ENCODE measurements at places on chromosomes 1 and 21.
A peak's percentile ranks its signal among the peaks of the same experiment; 100 is the strongest.

DNA sequence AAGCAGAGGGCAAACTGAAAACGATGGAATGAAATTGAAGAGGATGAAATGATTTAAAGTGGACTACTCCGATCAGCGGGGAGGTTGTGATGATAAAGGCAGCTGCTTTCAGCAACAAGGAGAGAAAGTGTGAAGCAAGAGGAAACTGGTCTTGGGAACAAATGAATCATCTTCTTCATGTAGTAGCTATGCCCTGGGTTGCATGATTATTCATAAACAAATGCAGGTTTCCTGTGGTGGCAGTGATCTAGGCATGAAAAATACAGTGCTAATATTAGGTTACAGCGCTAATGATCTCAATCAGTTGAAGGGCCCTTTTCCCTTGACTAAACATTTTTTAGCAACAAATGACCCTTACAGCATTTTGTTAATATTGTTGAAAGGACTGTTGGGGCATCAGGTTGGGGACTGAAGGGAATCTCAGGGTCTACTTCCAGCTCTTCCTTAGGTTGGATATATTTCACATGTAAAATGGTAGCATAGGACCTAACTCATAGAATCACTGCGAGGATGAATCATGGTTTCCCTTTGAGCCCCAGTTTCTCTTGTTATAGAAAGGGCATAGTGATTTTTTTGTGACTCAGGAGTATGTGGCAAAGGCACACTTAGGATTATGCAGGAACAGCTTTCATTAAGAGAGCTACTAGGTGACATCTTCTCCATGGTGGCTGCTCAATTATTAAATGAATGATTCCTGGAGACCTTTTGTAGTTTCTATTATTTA, 1.9 kb upstream of the ZFYVE9 start:
- peak; percentile 38 for DNase-seq

GRCh38 chr1:13587256-13588030, 3.8 kb downstream of the PDPN start:
- DNase-seq = no peak

GRCh38 chr1:178870944-178871343, at the start of gene ANGPTL1:
Gene ANGPTL1 (minus strand): TSS chr1:178871077. CDS start chr1:178865776, 5,301 bp downstream.
- DNase-seq = no peak

- no peak for DNase-seq
Observed at GRCh38 chr21:43645136-43645891, 14.0 kb downstream of the HSF2BP start.

DNA sequence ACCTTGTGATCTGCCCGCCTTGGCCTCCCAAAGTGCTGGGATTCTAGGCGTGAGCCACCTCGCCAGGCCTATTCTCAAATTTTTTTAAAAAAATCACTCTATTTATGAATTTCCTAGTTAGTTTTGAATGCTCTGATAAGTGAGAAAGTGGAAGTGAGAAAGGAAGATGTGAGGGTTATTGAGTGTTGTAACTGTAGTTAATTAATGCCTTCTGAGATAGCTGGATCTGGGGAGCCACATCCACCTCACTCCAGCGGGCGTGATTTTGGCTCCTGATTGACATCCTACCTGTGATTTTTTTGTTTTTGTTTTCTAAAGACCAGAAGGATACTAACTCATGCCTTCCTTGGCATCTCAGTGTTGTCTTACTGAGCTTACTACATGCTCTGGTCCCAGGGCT, 65.6 kb downstream of the ST3GAL3 start:
- no peak for DNase-seq

GRCh38 chr1:232447125-232447524, 182.8 kb downstream of the SIPA1L2 start:
- DNase-seq = no peak

GRCh38 chr21:29939924-29940275, at the start of gene GRIK1:
Gene GRIK1 (minus strand): TSS chr21:29939996.
- DNase-seq = no peak

DNA sequence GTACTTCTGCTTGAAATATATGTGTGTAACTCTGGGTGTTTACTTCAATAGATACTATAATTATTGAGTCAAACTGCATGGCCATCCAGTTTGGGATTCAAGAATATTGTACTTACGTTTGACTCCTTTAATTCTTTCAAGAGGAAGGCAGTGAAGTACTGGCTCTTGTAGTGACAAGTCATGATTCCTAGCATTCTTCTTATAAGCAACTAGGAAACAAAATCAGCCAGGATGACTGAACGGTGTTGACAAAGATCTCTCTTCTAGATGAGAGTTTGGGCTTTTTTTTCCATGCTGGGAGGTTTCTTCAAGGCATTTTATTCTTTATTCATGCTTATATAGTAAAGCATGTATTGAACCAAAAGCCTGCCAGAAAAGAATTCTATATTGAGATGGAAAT, 58.3 kb downstream of the CLEC20A start:
- no peak for DNase-seq

DNA sequence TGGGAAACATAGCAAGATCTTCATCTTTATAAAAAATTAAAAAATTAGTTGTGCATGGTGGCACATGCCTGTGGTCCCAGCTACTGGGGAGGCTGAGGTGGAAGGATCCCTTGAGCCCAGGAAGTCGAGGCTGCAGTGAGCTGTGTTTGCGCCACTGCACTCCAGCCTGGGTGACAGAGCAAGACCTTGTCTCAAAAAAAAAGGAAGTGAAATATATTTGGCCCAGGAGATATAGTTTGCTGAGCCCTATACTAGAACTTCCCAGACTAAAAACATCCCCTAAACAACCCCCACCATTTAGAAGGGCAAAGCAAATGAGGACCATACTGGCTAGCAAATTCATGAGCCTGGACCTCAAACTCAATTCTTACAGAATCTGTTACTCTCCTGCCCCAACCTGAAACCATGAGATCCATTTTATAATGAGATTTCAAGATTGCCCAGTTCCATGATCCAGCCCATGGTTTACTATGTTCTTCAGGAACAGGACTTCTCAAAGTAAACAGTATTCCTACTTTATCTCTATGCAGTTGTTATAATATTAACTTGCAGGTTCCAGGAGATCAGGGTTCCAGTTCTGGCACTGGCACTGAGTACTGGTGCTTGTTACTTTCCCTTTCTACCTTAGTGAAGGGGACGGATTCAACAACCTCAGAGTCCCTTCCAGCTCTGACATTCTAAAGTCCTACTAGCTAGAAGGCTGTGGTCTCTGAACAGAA, 48.9 kb upstream of the TADA1 start:
- DNase-seq = no peak

DNA sequence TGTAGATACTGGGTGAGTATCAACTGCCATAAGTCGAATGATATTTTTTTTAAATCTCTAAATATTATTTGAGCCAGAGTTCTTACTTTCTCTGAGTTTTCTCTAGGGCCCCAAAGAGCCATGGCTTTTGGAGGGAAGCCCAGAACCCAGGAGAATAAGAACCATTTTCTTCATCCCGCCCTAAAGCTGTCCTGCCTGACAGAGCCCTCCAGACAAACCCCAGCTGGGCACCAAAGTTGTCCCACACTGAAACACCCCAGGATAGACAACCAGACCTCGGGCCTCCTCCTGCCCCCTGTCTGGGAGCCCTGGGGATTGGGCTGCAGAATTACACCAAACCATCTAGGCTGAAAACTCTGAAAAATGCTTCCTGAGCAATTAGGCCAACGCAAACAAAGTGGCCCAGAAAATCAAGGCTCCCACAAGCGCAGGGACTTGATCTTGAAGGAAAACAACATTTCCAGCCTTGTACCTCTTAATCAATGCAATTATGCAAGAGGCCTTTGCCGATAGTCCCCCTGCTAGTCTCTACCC, 113.1 kb downstream of the RRAGC start:
- DNase-seq = no peak

DNA sequence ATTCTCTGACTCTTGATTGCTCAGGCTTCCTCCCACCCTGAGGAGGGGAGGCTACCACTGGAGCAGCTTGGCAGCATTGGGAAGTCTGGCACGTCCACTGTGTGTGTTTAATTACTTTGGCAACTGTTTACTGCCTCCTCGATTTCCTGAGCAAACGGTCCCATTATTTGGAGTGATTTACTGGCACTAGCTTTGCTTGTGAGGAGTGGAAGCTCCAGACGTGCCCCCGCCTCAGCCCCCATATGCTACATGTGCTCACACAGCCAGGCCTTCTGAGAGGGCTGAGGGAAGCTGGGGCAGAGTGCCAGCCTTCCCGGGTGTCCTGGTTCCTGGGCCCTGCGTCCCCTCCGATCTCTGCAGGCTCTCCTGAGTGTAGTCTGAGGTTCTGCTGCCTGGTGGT, 306.2 kb downstream of the PTPRU start:
- DNase-seq = no peak

- DNase-seq = no peak
Observed at GRCh38 chr1:117341123-117341522, 26.1 kb upstream of the MAN1A2 start.

GRCh38 chr21:45615145-45615711, 28.3 kb upstream of the PCBP3 start:
- no peak for DNase-seq

GRCh38 chr1:156103521-156103947, 11.0 kb upstream of the LMNA start:
- DNase-seq = no peak

DNA sequence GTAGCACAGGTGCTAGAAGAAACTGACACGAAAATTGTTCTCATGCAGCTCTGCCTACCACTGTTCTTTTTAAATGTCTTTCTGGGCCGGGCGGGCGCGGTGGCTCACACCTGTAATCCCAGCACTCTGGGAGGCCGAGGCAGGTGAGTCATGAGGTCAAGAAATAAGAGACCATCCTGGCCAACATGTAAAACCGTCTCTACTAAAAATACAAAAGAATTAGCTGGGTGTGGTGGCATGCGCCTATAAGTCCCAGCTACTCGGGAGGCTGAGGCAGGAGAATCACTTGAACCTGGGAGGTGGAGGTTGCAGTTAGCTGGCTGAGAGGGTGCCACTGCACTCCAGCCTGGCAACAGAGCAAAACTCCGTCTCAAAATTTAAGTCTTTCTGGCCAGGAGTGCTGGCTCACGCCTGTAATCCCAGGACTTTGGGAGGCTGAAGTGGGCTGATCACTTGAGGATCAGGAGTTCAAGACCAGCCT, 947 bp upstream of the RIT1 start:
- no peak for DNase-seq

- DNase-seq = no peak
Observed at GRCh38 chr1:100950337-100950736, 54.4 kb downstream of the SLC30A7 start.

DNA sequence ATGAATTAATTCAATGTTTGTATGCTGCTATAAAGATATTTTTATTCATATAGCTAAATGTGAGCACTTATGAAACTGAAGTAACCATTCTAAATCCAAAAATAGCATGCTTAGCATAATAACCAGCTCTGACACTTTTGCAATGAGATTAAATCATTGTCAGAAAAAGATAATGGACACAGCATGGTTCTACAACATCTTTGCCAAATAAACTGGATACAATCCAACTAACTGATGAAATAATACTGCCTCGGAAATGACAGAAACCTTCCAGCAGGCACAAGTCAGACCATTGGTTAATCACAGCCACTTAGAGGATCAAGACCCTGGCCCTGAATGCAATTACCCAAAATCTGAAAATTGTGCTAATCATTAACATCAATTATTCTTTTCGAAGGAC, 592.7 kb upstream of the ADGRL4 start:
- DNase-seq = no peak

GRCh38 chr1:40383095-40383487, 9.6 kb downstream of the SMAP2 start:
- DNase-seq = no peak

GRCh38 chr1:961132-961669, 817 bp downstream of the KLHL17 start:
- DNase-seq = no peak

GRCh38 chr1:11072216-11072917, 12.5 kb upstream of the SRM start:
- DNase-seq = no peak

GRCh38 chr21:45599146-45599581, 44.4 kb upstream of the PCBP3 start:
- no peak for DNase-seq

GRCh38 chr1:25754470-25755181, 45.4 kb upstream of the SELENON start:
- no peak for DNase-seq

DNA sequence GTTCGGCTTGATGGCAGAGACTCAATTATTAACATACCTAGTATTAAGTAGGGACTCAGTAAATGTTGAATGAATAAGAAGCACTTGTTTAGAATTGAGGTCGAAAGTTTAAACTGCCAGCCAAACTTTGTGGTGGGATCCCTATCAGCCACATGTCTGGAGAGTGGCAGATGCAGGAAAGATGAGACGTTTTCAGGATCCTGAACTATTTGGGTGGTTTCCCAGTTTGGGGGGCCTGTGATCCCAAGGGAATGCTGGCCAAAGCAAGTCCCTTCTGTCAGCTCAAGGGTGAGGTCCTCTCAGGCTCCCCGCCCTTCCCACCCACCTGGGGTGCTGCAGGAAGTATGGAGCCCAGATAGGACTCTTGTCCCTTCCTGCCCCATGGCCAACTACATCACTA, 38.6 kb downstream of the KCNC4 start:
- no peak for DNase-seq

DNA sequence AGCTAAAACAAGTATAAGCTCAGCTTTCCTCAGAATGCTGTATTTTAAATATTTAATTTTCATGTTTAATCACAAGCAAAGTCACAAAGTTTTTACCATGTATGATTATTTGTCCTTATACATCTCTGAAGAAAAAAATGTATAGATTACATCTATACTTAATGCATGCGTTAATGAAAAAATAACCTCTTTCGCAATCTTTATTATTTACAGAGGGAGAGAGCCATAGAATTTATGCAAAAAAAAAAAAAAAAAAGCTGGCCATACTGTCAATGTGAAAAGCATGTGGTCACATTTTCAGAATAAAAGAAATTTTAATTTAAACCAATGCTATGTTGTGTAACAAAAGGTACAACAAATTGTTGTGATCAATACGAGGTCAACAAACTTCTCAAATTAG, 148.2 kb downstream of the AKT3 start:
- DNase-seq = no peak

DNA sequence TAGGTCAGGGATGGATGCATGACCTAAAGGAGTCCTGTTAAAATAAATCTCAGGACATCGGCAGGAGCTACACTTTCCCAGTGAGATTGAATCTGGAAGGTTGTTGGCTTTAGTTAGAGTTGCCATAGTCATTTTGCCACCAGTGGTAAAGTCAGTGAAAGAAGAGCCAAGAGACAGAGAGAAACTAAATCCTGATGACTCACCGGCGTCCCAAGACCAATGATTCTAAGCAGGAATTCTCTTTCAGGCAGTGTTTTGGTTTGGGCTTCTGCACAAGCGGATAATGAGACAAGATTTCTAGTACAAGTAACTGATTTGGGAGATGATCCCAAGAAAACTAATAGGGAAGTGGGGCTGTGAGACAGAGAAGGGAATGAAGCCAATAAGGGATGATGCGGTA, 88.8 kb upstream of the ETS2 start:
- no peak for DNase-seq

GRCh38 chr1:88441022-88441421, 243.1 kb upstream of the PKN2 start:
- no peak for DNase-seq

Data from bone marrow (tissue), 2 donors.